Epithelial cell of alveolus of lung (primary cell): ENCODE measurements at places on chromosomes 3 and 15. TPM values are rescaled to one million over a fixed set of nuclear protein-coding genes. Genes with fewer than 3 reads are reported as not detected.

Gene PARP14
- 24.0 and 30.3 TPM in 2 replicates for total RNA-seq

Gene APOD
- 7.3 and 7.9 TPM in 2 replicates for total RNA-seq

Gene TRAT1
- not detected in 2 replicates for total RNA-seq

Gene SEC61A1
- 217 and 371 TPM in 2 replicates for total RNA-seq

Gene MYLK
- total RNA-seq = 60.5 and 110 TPM in 2 replicates
